Sigmoid colon (tissue), 7 donors: ENCODE measurements at places on chromosomes 16 and 17. TPM values are rescaled to one million over a fixed set of nuclear protein-coding genes. Genes with fewer than 3 reads are reported as not detected.

GRCh38 chr16:18782697-18783429, 7.3 kb downstream of the RPS15A start:
- no peak for DNase-seq

GRCh38 chr16:63195336-63195735, 1159.1 kb upstream of the CDH8 start:
- DNase-seq, result no peak

- no peak for DNase-seq
Measured at GRCh38 chr17:61574542-61575351, 16.3 kb downstream of the NACA2 start.

- no peak for DNase-seq
Measured at GRCh38 chr16:49023050-49023449, 258.6 kb downstream of the CBLN1 start.

Gene KRT222
- polyA plus RNA-seq, result 0.35 TPM

Gene SOCS1
- polyA plus RNA-seq, result 26.4 TPM

Gene GPR139
- not detected for polyA plus RNA-seq

Gene PMFBP1
- 2.5 TPM for polyA plus RNA-seq

Gene CTRB2
- polyA plus RNA-seq, result 17.4 TPM

Gene FA2H
- polyA plus RNA-seq, result 6.0 TPM
